ENCODE measurements at places on chromosomes 6 and 20. TPM values are rescaled to one million over a fixed set of nuclear protein-coding genes. Genes with fewer than 3 reads are reported as not detected.
A peak's percentile ranks its signal among the peaks of the same experiment; 100 is the strongest.

DNA sequence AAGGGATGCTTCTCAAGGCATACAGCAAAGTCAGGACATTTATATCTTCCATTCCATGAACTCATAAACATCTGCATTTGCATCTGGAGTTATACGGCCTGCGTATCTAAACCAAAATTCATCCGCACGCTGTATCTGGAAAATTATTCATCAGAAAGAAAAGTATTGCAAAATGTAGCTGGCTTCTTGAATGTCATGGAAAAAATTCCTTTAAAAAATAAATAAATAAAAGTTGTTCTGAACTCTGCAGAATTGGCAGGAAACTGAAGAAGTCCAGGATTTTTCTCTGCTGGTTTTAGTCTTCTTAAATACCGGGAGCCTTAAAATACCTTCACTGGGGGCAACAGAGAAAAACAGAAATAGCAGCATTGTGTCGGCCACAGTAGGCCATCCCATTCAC is 23.7 kb upstream of the FOXF2 start:
- DNase-seq: no peak

The MKKS gene
- total RNA-seq: 10.6 TPM

GRCh38 chr6:110664933-110665332 is 150.3 kb downstream of the CDK19 start:
- DNase-seq: no peak

GRCh38 chr20:43446361-43446879 is 11.3 kb upstream of the SRSF6 start:
- no peak for DNase-seq

The ZSCAN26 gene
- 9.0 TPM for total RNA-seq

The TPX2 gene
- 161 TPM for total RNA-seq

The ATP5F1E gene
- 52.7 TPM for total RNA-seq

DNA sequence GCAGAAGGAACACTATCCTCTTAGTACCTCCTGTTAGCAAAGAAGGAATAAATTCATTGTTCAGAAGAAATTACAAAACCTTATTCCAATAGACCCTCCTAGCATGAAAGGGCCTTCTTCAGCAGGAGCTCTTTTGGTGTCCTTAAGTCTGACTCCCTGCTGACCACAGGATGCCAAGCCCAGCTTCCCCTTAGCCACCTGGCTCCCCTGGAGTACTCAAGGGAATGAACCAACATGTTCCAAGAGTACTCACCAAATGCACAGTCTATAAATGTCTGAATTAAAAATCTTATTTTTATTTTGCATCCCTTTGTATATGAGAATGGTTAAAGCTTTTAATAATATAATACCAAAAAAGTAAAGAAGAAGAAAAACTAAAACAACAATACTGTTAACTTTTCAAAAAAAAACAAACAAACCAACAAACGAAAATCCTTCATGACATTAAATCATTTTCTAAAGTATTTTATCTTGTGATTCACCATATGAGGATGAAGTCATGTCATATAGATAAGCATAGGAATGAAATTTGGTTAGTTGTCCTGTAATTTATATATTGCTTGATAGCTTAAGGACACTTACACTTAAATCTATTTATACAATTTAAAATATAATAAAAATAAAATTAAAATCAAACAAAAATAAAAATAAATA is 1355.1 kb downstream of the HACE1 start:
- DNase-seq: no peak

DNA sequence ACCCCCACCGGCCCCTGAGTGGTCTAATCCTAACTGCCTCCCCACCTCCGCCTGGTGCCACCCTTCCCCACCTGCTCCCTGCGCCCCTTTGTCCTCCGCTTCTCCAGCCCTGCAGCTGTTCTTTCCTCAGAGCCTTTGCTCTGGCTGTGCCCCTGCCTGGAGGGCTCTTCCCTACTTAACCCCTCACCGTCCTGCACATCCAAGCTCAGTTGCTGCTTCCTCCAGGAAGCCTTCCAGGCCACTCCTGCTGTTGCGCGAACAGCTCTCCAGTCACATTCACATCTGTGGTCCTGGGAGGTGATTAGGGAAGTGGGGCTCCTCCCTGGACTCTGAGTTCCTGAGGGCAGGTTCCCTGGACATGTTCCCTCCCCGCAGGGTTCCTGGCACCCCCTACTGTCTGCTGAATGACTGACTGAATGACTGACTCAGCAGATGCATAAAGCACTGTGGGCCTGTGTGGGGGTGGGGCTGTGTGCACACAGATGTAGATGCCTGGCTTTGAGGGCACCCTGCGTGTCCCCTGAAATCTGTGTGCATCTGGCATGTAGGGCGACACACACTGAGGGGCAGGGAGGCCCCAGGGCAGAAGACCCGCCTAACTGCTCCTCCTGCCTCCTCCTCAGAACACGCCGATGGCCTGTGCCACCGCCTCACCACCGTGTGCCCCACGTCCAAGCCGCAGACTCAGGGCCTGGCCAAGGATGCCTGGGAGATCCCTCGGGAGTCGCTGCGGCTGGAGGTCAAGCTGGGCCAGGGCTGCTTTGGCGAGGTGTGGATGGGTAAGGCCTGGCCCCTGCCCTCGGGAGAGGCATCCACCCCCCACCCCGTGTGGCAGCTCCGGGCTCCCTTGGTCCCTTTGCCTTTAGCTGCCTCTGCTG is 51.4 kb downstream of the SRC start:
- no peak for DNase-seq

DNA sequence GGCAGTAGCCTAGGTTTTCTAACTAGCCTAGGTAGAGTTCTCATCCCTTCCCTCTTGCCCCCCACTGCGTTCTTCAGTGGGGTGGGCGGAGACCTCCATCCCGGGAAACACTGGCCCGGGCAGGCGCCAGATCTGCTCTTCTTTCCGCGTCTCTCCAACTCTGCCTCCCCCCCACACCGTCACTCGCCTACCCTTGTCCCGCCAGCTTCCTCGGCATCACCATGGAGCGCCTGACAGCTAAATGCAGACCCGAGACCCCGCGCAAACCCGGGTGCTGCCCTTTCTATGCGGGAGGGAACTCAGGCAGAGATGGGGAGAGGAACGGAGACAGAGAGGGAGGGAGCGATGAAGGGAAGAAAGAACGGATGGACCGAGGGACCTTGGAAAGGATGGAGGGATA is 1494.8 kb upstream of the DEFB115 start:
- no peak for DNase-seq

- no peak for DNase-seq
These were observed 106.4 kb upstream of the SSTR4 start for GRCh38 chr20:22928679-22929078.

The CST5 gene
- total RNA-seq: not detected

DNA sequence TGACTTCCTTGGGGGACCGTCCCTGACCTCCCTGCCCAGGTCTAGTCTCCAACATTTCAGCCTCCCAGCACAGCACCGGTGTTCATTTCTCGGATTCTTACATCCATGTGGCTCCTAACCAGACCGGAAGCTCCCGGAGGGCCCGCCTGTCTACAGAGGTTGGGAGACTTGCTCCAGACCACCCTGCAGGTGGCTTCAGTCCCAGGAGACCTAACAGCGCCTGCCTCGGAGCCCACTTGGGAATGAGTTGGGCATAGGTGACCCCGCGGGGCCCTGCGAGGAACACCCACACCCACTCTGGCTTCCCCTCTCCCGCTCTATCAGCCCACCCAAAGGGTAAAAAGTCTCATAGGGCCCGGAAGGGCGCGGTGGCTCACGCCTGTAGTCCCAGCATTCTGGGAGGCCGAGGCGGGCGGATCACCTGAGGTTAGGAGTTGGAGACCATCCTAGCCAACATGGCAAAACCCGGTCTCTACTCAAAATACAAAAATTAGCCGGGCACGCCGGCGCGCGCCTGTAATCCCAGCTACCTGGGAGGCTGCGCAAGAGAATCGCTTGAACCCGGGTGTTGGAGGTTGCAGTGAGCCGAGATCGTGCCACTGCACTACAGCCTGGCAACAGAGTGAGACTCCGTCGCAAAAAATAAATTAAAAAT is 5.4 kb downstream of the DPPA5 start:
- DNase-seq: peak; percentile 43

GRCh38 chr6:110859335-110859792 is 15.2 kb upstream of the AMD1 start:
- peak; percentile 30 for DNase-seq

- no peak for DNase-seq
These were observed 38.4 kb downstream of the INSM1 start for GRCh38 chr20:20406306-20406705.

The ECT2L gene
- total RNA-seq: not detected

The GHRH gene
- 0.68 TPM for total RNA-seq

The PARD6B gene
- total RNA-seq: 27.4 TPM

The NRSN1 gene
- total RNA-seq: not detected

The GGTLC1 gene
- total RNA-seq: not detected

The C2 gene
- total RNA-seq: 0.86 TPM

GRCh38 chr6:142592876-142593275 is 291.1 kb downstream of the ADGRG6 start:
- no peak for DNase-seq

GRCh38 chr20:49978685-49979029 is 4.1 kb upstream of the SNAI1 start:
- no peak for DNase-seq
